ENCODE measurements at places on chromosomes 1 and 21.
A peak's percentile ranks its signal among the peaks of the same experiment; 100 is the strongest.

DNA sequence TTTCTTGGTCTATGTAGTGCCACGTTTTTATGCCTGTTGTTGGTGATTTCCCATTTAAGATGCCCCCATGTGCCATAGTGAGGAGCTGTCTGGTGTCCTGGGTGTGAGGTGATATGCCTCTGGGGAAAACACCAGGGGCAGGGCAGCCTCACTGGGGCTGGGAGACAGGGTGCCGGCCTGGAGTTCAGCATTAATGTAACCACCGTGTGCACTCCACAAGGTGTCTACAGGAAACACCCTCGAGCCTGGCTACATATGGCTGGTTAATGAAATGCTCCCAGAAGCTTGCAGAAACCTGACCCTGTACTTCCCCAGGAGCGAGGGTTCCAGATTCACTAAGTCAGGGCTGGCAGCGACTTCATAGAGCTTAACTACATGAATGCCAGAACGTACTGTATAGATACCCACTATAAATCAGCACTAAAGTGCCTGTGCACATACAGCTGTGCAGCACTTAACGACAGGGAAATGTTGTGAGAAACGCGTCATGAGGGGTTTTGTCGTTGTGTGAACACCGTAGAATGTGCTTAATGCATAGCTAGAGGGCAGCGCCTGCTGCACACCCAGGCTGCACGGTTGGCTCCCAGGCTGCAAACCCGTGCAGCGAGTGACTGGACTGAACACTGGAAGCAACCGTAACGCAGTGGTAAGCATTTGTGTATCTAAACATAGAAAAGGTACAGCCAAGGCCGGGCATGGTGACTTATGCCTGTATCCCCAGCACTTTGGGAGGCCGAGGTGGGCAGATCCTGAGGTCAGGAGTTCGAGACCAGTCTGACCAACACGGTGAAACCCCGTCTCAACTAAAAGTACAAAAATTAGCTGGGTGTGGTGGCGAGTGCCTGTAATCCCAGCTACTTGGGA is 10.4 kb downstream of the TFF2 start:
- no peak for DNase-seq

- no peak for DNase-seq
Observed at GRCh38 chr1:229943988-229944743, 122.9 kb upstream of the GALNT2 start.

DNA sequence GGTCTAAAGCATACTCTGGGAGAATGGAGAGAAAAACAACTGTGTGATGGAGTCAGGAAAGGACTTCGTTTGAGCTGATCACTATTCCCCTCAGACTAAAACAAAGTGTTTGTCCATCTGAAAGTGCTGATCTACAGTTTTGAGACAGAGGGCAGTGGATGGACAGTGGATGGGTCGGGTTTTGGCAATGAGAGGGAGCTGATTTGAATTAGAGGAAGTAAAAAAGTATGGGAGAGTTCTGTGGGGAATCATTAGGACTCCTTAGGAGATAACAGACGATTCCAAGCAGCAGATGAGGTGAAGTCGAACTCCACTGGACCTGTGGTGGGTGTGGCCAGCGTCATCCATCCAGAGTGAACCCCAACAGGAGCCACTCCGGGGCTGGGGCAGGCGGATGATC is 62.3 kb downstream of the PTGS2 start:
- no peak for DNase-seq

DNA sequence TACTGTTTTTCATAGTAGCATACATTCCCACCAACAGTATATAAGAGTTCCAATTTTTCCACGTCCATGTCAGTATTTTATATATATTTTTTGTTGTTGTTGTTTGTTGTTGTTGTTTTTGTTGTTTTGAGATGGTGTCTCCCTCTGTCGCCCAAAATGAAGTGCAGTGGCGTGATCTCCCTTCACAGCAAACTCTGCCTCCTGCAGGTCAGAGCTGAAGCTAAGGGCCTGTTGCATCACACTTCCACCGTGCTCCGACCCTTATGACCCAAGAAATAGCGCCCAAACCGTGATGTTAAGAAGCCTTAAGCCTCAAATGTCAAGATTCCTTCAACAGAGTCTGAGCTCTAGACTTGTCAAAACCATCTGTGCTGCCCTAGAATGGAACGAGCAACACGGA is 2032.3 kb downstream of the MRPL39 start:
- DNase-seq, result no peak

GRCh38 chr1:94101613-94102525 is 19.1 kb downstream of the ABCA4 start:
- peak; percentile 70 for DNase-seq

DNA sequence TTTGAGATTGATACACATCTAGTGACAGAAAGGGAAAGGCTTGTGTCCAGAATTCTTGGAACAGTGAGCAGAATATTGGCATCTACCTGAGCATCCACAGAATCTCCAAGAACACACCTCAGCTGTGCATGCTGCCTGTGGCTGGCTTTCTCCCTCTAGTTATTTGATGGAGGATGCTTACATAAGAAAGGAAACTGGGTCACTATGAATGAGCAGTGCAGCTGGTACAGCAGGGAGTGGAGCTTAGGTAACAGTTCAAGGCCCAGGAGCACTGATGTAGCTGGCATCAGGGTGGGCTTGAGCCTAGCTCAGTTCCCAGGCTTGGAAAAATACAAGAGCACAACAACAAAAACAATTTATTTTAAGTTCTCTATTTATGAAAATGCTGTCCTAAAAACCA is 26.3 kb downstream of the RGS8 start:
- DNase-seq, result no peak

- no peak for DNase-seq
Observed at GRCh38 chr1:44693159-44693558, 18.6 kb downstream of the ARMH1 start.

DNA sequence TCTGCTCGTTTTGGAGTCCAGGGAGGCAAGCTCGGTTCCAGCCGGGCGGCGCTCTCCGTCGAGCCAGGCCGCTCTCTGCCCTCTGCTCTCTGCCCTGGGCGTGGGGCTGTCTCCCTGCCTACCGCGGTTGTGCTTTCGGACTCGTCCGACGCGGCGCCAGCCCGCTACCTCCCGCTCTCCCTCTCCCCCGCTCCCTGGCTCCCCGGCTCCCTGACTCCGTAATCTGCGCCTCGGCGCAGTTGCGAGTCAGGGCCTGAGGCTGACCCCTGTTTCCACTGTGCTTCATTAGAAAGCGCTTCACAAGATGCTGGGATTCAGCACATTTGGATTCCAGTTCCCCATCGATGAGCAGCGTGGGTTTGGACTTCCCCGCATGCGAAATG is 2.2 kb downstream of the SOX13 start:
- peak; percentile 39 for DNase-seq

DNA sequence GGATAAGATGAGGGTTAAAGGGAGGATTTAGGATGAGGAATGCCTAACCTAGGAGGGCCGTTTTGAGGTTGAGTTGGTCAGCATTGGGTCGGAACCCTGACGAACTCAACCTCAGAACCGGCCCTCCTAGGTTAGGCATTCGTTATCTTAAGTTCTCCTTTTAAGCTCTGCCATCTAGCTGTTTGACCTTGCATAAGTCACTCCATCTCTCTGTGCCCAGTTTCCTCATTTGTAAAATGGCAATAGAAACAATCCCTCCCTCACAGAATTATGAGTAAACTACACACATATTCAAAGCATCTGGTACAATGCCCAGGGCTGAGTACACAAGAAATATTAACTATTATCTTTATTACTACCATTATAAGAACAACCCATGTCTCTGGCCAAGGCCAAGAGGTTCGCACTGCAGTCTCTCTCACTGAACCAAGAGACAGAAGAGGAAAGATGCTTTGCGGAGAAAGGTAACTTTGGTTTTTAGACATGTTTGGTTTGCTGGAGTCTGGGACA is 4.8 kb downstream of the ABCB10 start:
- DNase-seq, result no peak

DNA sequence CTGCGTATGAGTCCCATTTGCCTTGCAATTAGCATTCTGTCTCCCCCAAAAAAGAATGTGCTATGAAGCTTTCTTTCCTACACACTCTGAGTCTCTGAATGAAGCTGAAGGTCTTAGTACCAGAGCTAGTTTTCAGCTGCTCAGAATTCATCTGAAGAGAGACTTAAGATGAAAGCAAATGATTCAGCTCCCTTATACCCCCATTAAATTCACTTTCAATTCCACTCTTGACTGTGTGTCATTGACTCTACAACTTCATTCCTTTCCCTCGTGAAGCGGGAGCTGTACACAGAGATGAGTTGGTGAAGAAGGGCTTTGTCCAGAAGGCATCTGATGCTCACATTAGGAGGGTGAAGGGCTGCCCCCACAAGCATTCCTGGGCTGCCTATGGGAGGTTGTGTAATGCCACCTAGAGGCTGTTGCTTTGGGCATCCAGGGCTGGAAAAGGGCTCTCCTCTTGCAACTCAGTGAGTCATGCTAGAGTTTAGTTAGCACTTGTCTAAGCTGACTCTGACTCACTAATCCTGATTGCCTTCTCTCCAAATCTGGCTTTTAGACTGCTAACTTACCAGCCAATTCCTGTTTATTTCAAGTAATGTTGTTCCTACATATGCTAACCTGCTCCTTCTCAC is 1.8 kb downstream of the SPRR1B start:
- peak; percentile 1 for DNase-seq

GRCh38 chr1:30179942-30180543 is 543.3 kb downstream of the MATN1 start:
- no peak for DNase-seq

DNA sequence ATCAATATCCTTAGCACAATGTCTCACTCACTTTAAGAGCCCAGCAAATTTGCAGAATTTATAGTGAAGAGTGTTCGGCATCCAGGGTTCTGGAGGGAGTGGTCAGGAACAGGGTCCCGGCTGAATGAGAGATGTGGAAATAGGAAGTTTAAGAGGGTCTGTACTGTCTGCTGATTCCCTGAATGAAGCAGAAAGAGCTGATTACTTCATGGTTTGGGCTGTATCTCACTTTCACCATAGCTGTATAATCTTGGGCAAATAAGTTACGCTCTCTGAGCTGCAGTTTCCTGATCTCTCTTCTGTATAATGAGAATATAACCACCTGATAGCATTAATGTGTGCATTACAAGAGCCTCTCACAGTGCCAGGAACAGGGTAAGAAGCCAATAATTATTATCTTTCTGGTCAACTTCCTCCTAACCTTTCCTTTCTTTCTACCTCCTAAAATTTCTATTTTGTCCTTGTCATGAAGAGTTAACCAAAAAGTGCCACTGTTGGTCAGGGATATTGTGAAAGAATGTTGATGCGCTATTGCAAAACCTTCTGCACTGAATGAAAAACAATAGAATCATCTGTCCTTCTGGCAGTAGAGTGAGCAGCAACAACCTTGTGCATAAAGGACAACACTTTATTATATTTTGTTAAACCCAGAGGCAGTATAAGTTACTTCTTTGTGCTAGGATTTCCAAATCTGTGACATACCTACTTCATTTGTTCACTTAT is 14.7 kb upstream of the PTGFR start:
- DNase-seq, result peak; percentile 44

DNA sequence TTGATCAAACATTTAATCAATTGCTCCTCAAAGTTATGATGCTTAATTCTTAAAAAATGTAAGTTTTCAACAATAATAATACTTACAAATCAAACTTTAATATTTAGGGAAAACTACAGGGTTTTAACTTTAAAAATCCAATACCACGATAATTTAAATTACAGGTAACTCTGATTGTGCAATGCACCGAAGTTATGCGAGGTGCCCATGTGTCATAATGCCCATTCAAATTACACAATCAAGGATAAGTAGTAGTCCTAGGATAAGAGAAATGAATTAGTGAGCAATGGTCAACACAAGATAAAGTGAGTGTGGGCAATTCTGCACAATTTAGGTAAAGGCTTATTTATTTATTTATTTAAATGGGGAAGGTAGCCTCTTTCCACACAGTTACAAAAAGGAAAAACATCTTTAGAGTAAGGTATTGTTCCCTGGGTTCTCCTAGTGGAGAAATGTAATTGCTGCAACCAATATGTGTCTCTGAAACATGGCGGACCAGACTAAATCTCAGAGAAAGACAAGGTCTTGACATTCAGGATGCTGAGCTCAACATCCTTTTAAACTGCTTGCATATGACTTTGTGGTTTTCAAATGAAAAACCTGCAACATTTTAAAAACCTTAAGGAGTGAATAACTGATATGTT is 164.2 kb downstream of the TTLL7 start:
- DNase-seq, result no peak

DNA sequence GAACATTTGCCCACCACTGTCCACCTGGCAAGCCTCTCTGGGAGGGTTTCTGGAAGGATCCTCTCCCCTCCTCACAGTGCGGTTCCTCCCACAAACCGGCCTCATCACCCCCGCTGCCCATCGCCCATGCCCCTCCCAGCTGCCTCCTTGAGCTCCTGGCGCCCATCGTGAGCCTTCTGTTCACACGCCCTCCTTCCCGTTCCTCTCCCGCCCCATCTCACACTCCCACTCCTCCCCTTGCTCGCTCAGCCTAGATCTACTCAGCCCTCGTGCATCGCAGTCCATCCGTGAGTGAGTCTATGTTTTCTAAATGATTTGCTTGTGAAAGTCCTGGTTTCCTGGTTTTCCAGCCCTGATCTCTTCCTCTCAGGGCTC is 119.1 kb upstream of the C1orf174 start:
- DNase-seq, result no peak

DNA sequence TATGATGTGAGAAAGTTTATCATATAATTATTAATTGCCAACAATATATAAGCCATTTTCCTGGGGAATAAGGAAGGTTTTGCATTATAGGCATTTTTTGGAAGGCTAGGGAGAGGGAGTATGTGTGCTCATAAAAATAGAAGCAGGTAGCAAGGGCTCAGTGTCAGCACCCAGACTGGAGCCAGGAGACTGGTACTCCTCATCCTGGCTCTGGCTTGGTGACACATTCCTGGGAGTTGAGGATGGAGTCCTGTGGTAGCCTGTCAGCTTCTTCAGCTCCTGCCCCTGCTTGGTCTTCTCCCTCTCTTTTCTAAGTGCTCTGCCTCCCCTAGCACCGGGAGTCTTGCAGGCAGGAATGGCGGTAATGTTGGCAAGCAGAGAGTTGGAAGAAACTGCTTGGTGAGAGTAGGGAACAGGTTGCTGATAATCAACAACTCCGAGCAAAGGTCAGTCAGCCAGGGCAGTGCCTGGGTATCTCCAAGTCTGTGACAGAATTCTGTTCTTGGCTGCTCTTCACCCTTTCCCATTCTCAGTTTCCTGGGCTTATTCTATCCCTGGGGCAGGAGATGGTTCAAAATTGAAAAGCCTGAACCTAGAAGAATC is 23.0 kb downstream of the GIPC2 start:
- no peak for DNase-seq
